ENCODE measurements at places on chromosomes 3 and 15.
A peak's percentile ranks its signal among the peaks of the same experiment; 100 is the strongest.

GRCh38 chr3:14203521-14204079, 25.0 kb downstream of the LSM3 start:
- H3K27me3 ChIP-seq = peaks cover 3% of the 10 kb centered on the region
- peaks cover 9% of the 10 kb centered on the region for H3K4me1 ChIP-seq
- no peak overlapping the region for H3K4me3 ChIP-seq
- no peaks in the 10 kb centered on the region for H3K36me3 ChIP-seq

DNA sequence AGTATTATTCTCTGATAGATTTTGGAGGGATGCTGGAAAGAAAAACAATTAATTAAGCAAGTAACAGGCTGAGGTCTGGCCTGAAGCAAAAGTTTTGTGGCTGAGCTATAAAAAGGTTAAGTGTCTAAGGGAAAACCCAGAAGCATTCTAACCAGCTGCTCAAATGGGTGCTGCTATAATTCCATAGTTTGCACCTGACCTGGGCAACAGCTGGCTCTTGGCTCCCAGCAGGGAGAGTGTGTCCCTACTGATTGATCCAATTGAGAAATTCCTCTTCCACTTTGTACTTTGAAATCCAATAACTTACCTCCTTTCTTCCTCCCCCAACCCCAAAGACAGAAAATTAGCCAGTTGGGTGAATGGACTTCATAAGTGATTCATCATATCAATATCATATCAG, 27.7 kb upstream of the SMAD3 start:
- H3K27me3 ChIP-seq = peaks cover 2% of the 10 kb centered on the region
- H3K27ac ChIP-seq = no peak overlapping the region
- no peak for DNase-seq
- peaks cover 21% of the 10 kb centered on the region for H3K4me1 ChIP-seq
- no peak overlapping the region for H3K4me3 ChIP-seq

DNA sequence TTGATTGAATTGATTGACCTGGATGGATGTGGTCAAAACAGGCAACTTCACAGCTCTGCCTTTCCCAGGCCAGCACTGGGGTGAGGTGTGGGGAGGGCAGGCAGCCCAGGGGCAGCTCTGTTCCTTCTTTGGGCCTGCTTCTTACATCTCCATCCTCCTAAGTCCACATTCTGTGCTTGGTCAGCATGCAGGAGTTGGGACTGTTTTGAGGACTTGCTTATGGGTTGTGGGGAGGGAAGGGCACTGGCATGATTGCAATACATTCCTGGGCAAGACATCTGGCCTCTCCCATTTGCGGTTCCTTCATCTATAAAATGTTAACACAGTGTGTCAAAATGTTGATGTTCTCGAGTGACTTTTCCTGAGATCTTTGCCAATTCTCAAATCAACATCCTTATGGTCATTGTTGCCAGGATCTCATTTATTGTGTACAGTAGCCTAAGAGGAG, 84.1 kb downstream of the ST6GAL1 start:
- peak overlapping the region; percentile 42 for H3K27ac ChIP-seq
- peaks cover 2% of the 10 kb centered on the region for H3K27me3 ChIP-seq
- H3K4me3 ChIP-seq = no peak overlapping the region
- peaks cover 22% of the 10 kb centered on the region for H3K4me1 ChIP-seq
- H3K36me3 ChIP-seq = peaks cover 13% of the 10 kb centered on the region

GRCh38 chr15:67011617-67012005, 53.8 kb upstream of the SMAD3 start:
- DNase-seq = no peak
- peaks cover 15% of the 10 kb centered on the region for H3K4me1 ChIP-seq
- H3K36me3 ChIP-seq = no peaks in the 10 kb centered on the region

- DNase-seq = no peak
- no peaks in the 10 kb centered on the region for H3K27me3 ChIP-seq
- H3K4me3 ChIP-seq = no peak overlapping the region
- no peaks in the 10 kb centered on the region for H3K36me3 ChIP-seq
Measured at GRCh38 chr3:154684021-154684420, 254.0 kb upstream of the GPR149 start.

DNA sequence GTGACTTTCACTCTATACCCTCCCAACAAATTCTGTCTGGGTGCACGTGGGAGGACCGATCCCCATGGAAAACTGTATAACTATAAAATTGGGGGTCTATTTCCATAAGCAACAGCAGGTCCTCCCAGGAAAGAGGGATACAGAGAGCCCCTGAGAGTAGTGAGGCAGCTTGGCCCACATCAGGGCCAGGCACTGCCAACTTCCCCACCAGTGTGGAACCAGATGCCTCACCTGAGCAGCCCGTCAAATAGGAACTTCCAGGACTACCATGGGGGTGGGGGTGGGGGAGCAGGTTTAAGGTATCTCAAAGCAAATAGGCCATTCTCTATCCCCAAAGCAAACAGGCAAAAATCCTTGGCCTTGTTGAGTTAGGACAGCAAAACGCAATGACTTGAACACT, 33.3 kb upstream of the DUSP7 start:
- H3K36me3 ChIP-seq = no peaks in the 10 kb centered on the region
- H3K27ac ChIP-seq = no peak overlapping the region
- H3K27me3 ChIP-seq = peaks cover 9% of the 10 kb centered on the region
- H3K4me3 ChIP-seq = no peak overlapping the region

DNA sequence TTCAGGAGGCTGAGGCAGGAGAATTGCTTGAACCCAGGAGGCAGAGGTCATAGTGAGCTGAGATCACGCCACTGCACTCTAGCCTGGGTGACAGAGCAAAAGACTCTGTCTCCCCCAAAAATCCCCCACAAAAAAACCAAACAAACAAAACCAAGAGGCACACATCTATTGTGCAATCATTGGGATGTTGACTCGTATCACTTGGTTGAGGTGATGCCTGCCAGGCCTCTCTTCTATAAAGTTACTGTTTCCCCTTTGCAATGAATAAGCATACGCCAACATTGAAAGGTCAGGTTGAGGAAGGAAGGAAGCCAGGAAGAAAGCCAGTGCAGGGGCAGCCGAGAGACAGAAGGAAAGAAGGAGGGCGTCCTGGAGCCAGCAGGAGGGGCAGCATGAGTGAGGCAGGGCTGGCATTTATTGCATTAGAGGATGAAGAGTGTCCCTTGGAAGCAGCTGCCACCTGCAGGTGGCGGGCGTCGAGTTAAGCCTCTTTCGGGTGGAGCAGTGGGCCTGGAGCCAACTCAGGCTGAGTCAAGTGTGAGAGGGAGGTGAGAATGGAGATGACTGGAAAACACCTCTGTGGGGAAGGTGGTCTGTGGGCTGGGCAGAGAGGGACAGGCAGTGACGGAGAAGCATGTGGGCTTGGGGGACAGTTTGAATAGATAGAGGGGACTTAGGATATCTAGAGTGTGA, 8.3 kb upstream of the CSPG4 start:
- peaks cover 10% of the 10 kb centered on the region for H3K4me1 ChIP-seq
- H3K36me3 ChIP-seq = no peaks in the 10 kb centered on the region
- no peak overlapping the region for H3K27ac ChIP-seq
- peaks cover 13% of the 10 kb centered on the region for H3K27me3 ChIP-seq
- no peak overlapping the region for H3K4me3 ChIP-seq
